ENCODE measurements at places on chromosomes 16 and 17.

DNA sequence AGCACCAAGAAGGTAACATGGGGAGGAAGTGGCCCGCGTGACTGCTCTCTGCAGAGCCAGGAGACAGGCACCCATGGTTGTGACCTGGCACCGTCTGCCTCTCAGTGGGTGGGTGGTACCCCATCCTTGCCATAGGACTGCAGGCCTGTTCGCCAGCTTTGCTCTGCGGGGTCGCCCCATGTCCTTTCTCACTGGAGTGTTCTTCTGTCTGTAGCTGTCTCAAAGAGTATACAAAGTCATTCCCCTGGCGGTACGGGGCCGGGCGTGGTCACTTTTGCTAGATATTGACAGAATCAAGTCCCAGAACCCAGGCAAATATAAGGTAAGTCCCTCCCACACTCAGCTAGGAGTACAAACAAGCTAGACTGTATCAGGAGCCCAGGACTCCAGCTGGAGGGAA, 6.0 kb downstream of the TBC1D26 start:
- no peak for DNase-seq

DNA sequence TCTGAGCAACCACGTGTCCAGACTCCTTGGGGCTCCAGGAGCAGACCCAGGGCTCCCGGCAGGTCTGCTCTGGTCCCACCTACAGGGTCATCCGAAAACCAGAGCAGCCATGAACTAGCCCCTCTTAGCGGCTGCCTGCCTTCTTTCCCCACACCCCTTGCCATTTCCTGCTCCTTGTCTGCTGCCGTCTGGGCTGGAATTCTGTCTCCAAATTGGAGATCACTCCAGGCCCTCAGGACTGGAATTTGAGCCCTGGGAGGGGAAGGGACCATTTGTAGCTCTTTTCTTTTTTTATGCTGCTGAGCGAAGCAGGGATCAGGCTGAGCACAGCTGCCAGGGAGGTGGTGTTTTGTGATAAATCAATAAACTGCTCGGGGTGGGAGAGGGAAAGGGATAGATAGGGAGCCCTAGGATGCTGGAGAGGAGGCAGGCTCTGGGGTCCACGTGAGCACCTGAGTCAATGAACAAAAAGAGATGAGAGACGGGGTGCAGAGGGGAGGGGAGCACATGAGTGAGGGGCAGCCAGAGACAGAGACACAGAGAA, 257.5 kb downstream of the ENGASE start:
- no peak for DNase-seq

- no peak for DNase-seq
Measured at GRCh38 chr16:56825826-56826225, 39.2 kb upstream of the SLC12A3 start.

- DNase-seq, result no peak
Measured at GRCh38 chr16:9047689-9048301, 43.6 kb upstream of the HAPSTR1 start.

- no peak for DNase-seq
Measured at GRCh38 chr17:30545024-30545423, 67.8 kb downstream of the GOSR1 start.

DNA sequence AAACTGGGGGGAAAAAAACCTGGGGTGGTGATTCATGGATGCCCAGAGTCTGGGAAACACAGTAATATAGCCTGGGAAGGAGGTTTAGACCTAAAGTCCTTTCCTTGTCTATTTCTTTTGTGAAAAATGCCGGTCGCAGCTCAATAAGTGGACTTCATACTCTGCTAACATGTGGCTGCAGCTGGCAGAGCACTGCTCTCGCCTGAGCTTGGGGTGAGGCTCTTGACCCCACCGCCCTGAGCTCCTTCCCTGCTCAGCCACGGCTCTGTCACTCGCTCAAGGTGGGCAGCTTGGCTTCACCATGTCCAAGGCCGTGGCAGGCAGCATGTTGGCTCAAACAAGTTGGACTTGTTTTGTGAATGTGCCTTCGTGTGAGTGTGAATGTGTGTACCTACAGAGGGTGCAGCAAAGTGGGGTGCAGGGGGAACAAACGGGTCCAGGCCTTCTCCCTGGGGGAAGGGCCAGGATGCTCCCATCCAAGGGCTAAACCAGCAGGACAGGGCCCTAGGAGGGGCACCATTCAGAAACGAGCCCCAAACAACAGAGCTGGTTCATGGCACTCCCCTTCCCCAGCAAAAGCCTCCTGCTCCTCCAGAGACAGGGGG, 4.9 kb downstream of the FA2H start:
- no peak for DNase-seq

All from dorsolateral prefrontal cortex (tissue), 122 donors.